ENCODE measurements at places on chromosomes 1 and 21.

GRCh38 chr1:20521960-20522861, 14.3 kb upstream of the MUL1 start:
- peak; percentile 62 for DNase-seq

GRCh38 chr1:154463512-154463990, 38.5 kb upstream of the TDRD10 start:
- DNase-seq: no peak

GRCh38 chr1:184319879-184320278, 67.0 kb upstream of the C1orf21 start:
- DNase-seq: no peak

DNA sequence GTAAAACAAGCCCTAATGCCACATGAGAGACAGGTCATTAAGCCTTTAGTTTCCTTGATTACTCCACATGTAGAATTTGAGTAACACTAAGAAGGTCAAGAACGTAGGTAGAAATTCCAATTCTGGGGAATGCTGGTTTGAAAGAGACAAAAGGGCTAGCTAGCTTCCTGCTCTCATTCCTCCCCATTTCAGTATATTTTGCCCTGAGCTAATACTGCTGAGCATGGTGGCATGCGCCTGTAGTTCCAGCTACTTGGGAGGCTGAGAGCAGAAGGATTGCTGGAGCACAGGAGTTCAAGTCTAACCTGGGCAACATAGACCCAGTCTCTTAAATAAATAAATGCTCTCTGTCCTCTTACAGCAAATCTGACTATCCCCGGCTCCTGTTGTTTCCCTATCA, 12.8 kb downstream of the PRDX6 start:
- DNase-seq: no peak

GRCh38 chr1:42163114-42163513, 1.4 kb downstream of the GUCA2A start:
- DNase-seq: no peak

GRCh38 chr1:55694310-55694801, 479.2 kb upstream of the USP24 start:
- DNase-seq: peak; percentile 3

DNA sequence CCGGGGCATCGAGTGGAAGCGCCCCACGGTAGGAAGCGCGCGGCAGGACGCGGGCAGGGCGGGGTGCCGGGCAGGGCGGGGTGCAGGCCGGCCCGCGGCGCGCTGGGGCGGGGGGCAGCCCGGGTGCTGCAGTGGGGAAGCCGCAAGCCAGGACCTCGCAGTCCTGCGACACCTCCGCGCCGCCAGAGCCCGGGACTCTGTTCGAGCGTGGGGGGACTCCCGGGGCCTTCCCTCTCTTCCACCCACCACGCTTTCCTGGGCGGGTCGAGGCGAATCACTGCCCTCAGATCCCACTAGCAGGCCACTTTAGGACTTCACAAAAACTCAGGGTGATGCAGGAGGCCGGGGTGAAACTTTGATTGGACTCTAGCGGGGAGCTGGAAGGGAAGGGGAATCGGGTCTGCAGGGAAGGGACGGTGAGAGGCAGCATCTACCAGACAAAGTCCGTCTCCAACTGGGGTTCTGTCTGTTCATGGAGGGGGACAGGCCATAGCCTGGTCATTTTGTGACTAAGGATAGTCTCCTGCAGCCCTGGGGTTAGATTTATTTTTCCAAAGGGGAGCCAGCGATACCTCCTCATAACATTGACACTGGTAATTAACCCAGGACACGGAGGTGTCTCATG, 623 bp downstream of the CAPN2 start:
- DNase-seq: no peak

DNA sequence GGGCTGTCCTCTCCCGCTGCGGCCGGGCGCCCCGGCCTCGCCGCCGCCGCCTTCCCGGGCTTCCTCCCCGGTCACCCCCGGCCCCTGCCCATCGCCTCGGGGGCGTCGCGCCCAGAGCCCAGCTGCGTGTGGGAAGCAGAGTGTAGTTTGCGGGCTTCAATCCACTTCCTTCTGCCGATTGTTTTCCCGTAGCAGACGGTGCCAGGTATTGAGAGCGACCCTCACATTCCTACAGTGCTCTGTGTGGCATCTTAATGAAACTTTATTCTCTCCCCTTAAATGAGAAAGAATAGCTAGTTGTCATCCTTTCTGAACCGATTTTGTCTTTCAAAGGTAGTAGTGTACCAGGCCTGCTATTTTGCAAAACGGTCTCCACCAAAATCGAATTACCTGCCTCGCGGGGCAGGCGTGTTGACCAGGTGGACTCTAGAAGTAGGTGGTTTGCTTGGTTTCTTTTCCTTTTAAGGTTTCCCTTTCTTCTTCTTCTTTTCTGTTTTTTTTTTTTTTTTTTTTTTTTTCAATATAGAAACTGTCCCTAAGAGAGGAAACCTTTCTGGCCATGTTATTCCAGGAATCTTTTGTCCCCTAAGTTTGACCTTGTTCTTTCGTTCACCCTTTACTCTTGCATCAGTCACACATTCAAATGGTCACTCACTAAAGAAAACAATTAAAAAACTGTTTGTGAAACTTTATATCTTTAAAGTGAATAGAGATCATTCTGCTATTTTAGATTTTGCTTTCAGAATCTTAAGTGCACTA, 881 bp downstream of the USP25 start:
- DNase-seq: no peak

- no peak for DNase-seq
These were observed 5.6 kb downstream of the EPS8L3 start for GRCh38 chr1:109757936-109758786.

GRCh38 chr1:103460511-103460910, 65.0 kb upstream of the RNPC3 start:
- DNase-seq: no peak

- DNase-seq: no peak
These were observed 73.6 kb downstream of the JMJD4 start for GRCh38 chr1:227661495-227661894.

DNA sequence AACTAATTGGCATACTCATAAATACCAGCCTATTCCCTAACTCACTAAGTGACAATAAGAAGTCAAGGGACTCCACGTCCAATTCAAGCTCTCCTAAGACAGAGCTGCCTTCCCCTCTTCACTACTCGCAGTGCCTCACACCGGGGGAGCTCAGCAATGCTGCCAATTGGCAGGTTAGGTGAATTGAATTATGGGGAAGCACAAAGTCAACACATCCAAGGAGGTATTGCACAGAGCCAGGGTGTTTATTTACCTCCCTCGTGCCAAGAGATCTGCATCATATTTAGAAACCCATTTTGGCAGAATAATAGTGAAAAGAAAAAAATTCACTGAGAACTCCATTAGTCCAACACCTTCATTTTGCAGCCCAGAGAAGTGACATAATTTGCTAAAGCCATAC, 20.4 kb upstream of the TNR start:
- no peak for DNase-seq

DNA sequence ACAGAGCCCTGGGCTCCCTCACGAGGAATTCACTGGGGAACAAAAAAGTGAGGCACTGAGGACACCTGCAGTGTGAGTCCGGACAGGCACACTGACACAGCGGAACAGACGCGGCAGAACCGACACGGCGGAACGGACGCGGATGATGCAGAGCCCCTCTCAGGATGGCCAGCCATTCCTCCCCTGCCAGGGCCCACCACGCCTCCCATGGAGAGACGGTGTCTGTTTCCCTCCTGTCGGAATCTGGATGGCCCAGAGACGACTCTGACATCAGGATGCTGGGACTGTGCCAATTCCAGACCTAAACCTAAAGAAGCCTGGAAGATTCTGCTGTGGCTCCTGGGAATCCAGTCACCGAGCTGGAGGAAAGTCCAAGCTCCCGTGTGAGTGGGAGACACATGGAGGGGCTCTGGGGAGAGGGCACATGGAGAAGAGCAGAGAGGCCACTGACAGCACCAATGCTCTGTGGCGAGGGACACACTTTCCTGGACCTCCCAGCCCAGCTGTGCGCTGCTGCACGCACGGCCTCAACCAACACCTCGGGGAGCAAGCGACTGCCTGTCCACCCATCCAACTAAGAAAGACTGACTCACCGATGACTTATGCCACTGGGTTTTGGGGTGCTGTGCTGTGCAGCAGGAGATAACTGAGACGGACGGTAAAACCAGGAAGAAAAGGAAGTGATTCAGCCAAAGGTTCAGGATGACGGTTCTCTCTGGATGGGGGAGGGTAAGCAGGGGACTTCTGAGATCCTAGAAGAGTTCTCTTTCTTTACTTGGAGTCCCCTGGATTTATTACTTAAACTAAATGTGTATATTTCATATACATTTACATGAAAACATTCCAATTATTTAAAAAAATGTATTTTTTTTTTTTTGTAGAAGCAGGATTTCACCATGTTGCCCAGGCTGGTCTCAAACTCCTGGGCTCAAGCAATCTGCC, 23.3 kb downstream of the ZBTB17 start:
- no peak for DNase-seq

GRCh38 chr1:245245021-245245667, 90.4 kb downstream of the KIF26B start:
- no peak for DNase-seq

DNA sequence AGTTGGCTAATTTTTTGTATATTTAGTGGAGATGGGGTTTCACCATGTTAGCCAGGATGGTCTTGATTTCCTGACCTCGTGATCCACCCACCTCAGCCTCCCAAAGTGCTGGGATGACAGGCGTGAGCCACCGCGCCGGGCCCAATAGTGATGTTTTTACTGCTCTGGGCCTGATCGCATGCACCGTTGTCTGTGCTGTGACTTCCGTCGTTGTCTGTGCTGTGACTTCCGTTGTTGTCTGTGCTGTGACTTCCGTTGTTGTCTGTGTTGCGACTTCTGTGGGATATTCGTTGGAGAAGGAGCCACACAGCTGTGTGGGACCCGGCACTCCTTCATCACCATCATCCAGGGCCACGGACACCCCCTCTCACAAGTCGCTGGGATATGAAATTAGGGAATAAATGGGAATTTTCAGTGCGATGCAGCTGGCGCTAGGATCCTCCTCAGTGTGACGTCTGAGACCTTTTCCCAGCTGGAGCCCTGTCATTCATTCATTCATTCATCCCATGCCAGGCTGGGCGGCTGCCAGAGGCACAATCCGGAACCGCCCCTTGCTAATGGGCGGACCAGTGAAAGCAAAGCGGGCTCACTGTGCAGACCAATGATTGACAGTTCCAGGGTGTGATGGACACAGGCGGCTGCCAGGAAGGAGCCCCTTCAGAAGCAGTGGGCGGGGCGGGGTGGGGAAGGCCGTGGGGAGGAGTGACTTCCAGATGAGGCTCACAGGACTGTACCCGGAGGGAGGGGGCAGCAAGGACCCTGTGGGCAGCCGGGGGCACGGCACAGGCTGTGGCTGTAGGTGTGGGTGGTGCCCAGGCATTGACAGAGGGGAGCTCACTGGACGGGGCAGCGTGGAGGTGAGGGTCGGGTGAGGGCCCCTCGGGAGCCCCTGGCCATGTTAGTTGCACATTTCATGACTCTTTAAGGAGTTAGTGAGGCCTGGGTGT, 48.9 kb downstream of the PRKCZ start:
- peak; percentile 88 for DNase-seq

- no peak for DNase-seq
These were observed 415.1 kb downstream of the LRRIQ3 start for GRCh38 chr1:73782901-73783300.

- no peak for DNase-seq
These were observed 4.0 kb upstream of the HSD3B2 start for GRCh38 chr1:119410961-119411360.

GRCh38 chr1:243475966-243476365, 220.1 kb downstream of the SDCCAG8 start:
- DNase-seq: peak; percentile 70

DNA sequence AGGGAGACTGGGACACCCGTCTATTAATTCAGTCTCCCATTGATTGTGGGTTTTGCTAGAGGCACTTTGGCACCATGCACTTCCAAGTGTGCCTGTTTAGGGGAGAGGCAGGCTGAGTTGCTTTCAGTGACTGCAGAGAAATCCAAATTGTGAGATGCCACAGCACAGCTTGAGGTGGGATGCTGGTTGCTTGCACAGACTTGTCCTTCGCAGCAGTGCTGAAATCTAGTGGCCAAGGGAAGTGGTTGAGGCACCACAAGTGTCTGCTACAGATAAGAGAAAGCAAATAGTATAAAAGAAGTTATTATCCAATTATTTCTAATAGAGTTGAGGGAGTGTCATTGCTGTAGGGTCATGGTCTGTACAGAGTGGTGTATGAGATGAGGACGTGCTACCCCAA, 40.0 kb upstream of the APP start:
- DNase-seq: no peak

GRCh38 chr1:157806431-157807149, 13.3 kb downstream of the FCRL1 start:
- DNase-seq: no peak

- peak; percentile 24 for DNase-seq
These were observed 78.8 kb downstream of the PIK3CD start for GRCh38 chr1:9730096-9730901.

DNA sequence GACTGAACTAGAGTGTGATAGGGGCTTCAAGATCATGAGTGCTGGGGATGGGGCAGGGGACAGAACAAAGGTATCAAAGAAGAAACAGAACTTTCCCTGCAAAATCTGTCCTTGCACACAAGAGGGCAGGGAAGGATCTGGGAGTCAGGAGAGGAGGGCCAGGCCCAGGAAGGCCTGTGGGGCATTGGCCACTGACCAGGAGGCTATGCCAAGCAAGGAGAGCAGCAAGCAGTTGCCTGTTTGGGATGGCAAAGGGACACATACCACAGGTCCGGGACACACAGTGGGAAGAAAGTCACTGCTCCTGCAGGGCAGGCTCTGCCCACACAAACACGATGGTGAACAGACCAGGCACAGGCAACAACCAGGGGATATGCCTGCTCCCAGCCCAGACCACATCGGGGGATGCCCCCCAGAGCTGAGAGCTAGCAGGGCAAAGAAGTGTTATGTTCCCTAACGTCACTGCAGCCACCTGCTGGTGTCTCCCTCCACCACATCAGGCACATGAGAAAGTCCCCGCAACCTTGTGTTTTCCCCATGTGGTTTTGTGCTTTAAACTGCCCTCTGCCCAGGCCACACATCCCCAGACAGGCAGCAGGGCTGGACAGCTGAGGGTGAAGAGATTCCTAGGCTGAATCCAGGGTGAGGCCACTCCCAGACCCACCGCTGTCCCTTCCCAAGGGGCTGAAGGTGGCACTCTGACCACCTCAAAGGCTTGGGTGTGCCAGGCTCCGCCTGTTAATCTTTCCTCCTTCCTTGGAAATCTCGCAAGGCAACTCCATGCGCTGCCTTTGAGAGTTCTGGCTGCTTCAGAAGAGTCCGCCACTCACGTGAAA, 53.6 kb downstream of the KIF21B start:
- no peak for DNase-seq

All from hippocampal formation (tissue), 2 donors.